Activated CD4-positive, alpha-beta T cell treated with anti-CD3 and anti-CD28 coated beads for 4 hours (primary cell): ENCODE measurements at places on chromosomes 7 and 10.

GRCh38 chr10:31686599-31686998 lies 242.0 kb downstream of the ARHGAP12 start:
- DNase-seq, result no peak

GRCh38 chr10:24551161-24551560 lies 172.5 kb downstream of the ARHGAP21 start:
- DNase-seq, result no peak

DNA sequence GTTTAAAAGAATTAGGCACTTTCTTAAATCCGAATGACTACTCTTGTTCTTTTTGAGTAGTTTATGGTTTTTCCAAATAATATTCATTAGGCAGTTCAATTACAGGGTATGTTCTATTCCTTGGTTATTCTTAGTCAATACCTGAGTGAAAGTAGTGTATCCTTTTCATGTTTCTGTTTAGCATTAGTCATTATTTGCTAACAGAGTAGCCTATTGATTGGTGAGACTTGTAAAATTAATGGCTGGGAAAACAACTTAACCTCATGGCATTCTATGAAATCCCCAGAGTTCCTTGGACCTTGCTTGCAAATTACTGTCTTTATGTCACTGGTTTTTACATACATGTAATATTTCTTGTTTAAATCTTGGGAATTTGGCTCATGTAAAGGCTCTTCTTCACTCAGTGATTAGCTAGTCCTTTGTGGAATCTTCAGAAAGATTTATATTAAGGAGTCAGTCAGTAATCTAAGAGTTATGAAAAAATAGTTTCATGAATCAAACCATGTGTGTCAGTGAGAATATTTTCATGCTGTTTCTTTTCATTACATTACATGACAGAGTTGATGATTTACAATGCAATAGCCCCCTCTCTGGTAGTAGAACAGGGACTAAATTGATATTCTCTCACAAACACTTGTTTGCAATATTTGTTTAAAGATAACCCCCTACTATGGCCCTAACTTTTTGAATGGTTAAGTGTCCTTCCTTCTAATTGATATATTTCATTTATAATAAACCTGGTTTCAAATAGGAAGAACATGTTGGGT lies 81.5 kb upstream of the LRRTM3 start:
- no peak for DNase-seq

- no peak for DNase-seq
Measured at GRCh38 chr10:94133239-94133638, 139.5 kb downstream of the PLCE1 start.

- no peak for DNase-seq
Measured at GRCh38 chr7:130277763-130278643, 11.3 kb downstream of the CPA2 start.

- no peak for DNase-seq
Measured at GRCh38 chr10:77949167-77949566, 22.6 kb upstream of the DLG5 start.

DNA sequence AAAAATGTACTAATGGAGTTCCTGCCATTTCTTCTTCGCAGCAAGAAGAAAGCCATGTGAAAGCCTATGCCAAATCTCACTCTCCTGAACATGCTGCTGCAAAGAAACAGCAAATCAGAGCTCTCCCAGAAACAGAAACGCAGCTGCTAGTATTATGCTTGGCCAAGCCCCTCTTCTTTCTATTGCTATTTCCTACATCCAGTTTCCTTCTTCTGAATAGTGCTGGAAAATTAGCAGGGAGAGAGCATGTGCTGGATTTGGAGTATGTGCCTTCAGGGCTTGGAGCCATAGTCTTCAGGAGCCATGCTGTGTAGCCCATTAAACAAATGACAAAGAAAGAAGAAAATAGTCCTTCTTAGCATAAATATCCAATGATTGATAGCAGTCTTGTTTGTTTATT lies 852.0 kb upstream of the PHF14 start:
- DNase-seq, result no peak

- no peak for DNase-seq
Measured at GRCh38 chr7:30379131-30379530, 94.7 kb downstream of the ZNRF2 start.

GRCh38 chr7:129213828-129214227 lies 11.0 kb upstream of the AHCYL2 start:
- DNase-seq, result no peak

GRCh38 chr7:92622685-92623084 lies 32.5 kb upstream of the FAM133B start:
- no peak for DNase-seq

GRCh38 chr7:149217570-149217969 lies 21.9 kb upstream of the ZNF212 start:
- DNase-seq, result no peak

DNA sequence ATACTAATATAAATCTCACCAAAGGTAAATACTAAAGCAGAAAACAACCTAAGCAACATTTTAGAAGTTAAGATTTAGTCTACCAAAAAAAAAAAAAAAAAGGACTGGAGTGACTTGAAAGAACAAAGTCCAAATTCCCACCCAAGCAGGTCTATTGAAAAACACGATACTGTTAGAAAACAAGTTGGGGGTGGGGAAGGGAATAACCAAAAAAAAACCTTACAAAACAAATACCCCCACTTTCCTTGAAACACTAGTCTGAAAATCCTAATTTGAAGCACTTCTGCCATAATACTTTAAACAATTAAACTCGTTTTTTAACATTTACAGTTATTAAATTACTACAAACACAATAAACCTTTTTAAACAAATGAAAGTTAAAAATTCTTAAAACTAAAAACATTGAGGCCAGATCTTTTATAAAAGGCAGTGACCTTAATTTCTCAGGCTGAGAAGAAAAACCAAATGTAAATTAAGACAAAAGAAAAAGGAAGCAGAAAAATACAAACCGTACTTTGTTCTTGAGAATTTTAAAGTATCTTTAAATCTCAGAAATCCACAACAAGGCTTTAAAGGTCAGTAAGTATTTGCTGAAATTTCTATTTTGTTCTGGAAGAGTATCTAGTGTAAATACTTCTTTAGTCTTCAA lies 135.1 kb downstream of the NRBF2 start:
- DNase-seq, result no peak

DNA sequence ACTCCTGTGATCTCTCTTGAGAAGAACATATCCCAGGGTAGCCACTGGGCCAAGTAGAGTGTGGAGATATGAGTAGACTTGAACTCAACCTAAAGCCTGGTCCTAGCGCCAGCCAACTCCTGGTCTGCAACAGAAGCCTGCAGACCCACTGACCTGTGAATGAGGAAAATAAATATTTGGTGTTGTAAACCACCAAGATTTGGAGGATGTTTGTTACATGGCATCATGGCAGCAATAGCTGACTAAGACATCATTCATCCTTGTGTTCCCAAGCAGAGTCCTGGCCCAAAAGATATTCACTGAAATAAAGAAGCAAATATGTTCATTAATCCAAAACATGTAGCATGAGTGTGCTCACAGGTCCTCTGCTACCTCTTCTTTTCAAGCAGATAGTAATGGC lies 26.0 kb upstream of the CHST3 start:
- DNase-seq, result no peak

DNA sequence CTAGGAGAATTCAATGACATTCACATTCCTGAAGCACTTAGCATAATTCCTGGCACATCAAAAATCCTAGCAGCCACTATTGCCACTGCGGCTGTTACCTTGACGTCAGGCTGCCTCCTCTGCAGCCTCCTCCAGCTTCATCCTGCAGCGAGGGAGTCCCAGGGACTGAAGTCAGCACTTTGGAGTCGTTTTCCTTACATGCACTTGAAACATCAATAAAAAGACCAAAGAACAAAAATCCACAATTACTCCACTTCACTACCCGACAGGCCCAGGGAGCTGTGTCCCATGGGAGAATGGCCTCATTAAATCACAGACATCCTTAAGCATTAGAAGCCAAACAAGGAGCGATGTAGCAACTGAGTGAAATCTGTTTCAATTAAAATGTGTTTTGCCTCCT lies 48.6 kb upstream of the NANOS1 start:
- DNase-seq, result no peak

DNA sequence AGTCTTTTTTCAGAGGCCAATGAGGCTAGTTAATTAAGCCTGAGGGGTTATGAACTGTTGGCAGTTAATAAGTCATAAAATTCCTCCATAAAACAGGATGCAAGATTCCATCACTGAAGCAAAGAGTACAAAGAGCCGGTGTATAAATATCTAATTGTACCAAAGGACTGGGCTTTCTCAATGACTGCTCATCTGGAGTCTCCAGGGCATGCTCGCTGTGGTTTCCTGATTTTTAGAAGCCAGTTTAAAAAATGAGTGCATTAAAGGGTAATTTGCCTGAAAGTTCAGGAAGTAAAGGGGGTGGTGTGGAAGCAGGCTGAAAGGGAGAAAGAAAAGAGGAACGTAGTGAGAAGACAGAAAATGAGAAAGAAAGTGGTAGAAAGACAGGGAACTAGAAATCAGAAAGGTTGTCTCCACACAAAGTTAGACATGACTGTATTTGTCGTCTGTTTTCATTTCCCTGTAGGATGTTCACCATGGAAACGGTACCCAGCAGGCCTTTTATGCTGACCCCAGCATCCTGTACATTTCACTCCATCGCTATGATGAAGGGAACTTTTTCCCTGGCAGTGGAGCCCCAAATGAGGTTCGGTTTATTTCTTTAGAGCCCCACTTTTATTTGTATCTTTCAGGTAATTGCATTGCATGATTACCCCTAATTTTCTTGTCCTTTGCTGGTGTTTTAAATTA lies 282.3 kb downstream of the TWIST1 start:
- DNase-seq, result no peak

DNA sequence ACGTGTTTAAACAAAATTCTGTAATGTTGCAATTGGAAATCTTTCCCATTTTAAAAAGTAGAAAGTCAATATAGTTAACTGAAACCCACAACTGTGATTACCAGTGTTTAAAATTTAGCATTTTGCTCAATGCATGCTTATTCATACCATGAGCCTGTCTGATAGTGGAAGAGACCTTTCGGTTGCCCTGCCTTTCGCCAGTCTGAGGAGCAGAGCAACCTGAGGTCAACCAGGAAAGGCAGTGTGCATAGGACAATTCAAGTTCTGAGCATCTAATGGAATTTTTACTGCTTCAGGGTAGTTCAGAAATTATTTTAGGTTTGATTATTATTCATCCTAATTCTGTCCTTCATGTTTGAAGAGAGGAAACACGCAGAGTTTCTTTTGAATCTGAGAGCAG lies 100.8 kb downstream of the CUBN start:
- no peak for DNase-seq

DNA sequence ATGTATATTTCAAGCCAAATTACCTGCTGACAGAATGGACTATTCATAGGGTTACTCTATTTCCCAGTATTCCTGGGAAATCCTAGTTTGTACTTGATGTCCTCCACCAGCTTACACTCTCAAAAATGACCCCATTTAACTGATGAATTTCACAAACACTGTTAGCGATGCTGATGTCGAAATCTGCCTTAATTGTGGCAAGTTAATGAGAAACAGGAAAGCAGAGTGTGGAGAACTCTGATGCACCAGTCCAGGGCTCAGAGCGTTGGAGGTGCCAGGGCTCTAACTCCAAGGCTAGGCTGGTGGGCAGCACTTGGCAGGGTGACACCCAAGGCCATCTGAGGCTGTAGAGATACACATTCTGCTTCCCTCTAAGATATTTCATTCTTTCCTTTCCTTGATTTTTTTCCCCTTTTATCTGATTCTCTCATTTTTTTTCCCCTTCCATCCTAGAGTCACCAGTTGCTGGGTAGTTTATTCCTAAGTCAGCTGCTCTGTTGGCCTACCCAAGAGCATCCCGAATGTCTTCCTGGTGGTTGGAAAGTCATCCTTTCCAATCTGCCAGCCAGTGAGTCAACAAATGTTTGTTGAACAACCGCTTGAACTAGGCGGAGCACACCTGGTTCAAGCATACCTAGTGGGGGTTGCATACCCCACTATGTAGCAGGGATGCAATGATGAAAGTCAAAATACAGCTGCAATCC lies 525.0 kb upstream of the NRP1 start:
- DNase-seq, result no peak

GRCh38 chr7:99531354-99531765 lies 20.6 kb downstream of the FAM200A start:
- no peak for DNase-seq
